ENCODE measurements at places on chromosomes 11 and 22.

DNA sequence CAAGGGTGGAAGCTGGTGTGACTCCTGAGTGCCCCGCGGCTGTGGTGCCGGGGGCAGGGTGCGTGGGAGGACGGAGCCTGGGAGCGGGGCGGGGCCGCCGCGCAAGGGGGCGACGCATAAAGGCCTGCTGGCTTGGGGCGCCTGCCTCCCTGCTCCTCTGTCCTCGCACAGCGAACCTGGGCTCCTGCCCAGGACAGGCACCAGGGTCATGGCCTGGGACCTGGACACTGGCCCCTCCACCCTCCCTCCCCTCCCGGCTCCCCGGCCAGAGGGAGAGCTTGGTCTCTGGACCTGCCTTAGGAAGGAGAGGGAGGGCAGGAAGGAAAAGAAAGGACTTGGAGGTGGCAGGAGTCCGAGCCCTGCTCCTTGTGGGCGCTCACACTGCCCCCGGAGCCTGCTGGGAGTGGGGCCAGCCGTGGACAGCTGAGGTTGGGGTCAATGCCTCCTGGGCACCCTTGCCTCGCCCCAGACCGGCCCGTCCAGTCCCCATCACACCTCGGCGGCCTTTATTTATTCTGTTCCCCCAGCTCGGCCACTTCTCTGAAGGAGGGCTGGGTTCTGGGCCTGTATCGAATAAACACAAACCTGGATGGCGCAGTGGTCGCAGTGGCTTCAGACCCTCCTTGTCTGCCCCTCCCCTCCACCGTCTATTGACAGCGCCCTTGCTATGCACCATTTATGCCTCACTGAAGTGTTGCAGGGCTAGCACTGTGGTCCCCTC is 8.7 kb downstream of the SLC16A8 start:
- no peak for DNase-seq

DNA sequence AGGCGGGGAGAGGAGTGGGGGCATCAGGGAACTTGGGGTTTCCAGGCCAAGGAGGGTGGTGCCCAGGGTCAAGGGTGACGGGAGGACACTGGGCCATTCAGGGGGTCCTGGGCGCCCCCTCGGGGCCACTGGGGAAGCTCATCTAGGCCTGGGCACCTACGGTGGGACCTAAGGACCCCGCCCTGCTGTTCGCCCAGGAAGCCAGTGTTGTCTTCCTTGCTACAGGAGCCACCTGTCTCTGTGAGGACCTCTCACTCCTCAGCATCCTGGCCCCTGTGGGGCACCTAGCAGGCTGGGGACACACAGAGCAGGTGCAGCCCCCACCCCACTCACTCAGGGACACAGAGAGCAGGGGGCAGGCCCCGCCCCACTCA is 191.6 kb downstream of the IGLL1 start:
- no peak for DNase-seq

DNA sequence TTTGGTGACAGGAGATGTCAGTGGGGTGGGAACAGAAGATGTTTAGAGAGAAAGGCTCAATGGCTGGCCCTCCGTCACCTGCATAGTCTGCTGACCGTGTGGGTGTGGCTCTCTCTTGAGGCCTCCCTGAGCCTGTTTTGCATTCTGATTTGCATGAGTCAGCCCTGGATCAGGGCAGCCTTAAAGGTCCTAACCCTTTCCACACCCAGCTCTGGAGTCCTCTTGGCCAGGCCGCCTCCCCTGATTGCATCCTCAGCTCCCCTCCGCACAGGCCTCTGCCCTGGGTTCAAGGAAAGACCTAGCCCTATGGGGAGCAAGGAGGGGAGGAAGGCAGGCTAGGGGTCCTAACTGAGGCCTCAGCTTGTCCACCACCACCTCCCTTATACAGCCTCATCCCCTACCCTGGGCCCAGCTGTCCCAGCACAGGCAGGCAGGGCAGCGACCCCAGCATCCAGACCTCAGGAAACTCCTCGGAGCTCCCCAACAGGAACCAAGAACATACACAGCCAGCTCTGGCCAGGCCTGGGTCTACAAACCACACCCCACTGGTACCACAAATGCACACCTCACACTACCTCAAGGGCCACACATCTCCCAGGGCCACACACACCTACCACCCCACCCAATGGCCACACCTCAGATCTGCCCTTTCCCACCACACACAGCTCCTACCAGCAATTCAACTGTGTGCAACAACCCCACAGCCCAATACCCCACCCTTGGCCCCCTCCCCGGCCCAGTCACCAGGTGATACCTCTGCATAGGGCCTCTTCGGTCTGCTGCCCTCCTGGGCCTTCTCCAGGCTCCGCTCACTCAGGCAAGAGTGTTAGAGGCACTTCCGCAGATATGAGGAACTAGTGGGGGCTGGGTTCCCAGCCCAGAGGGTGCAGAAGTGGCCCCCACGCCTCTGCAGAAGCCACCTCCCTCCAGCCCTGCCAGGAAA is 13.7 kb downstream of the ARAP1 start:
- DNase-seq = no peak

DNA sequence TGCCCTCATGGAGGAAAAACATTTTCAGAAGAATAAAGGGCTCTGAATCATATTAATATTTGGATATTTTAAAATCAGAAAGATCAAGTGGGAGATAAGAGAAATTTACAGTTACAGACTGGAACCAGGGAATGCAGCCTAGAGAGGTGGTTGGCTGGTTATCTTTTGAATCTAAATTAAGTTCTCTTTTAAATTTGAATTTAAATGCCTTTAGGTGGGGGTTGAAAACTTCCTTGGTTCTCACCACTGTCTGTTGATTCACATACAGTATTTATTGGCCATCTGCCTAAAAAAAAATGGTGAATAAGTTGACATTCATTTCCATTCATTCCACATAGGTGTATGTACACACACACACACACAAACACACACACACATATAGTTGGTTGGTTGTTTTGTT is 35.7 kb upstream of the PTPRJ start:
- DNase-seq = no peak

GRCh38 chr11:34317036-34317360 is 40.8 kb downstream of the ABTB2 start:
- DNase-seq = no peak

Measured in stimulated activated CD4-positive, alpha-beta T cell treated with anti-CD3 and anti-CD28 coated beads, Interleukin-15, amount 100 ng/mL, for 1 hour (primary cell).